ENCODE measurements at places on chromosomes 1 and 21. TPM values are rescaled to one million over a fixed set of nuclear protein-coding genes. Genes with fewer than 3 reads are reported as not detected.
A peak's percentile ranks its signal among the peaks of the same experiment; 100 is the strongest.

The HLX gene
- 7.4 TPM for total RNA-seq

The LCK gene
- 6.4 TPM for total RNA-seq

The HMGCS2 gene
- total RNA-seq: 22.8 TPM

The FAM89A gene
- total RNA-seq: 37.3 TPM

The KIF17 gene
- total RNA-seq: 2.5 TPM

GRCh38 chr21:44817506-44817880, 369 bp downstream of the SUMO3 start:
- DNase-seq: no peak
- H3K36me3 ChIP-seq: no peaks in the 10 kb centered on the region
- peak overlapping the region; percentile 94 for H3K4me3 ChIP-seq
- H3K27ac ChIP-seq: peak overlapping the region; percentile 94
- peaks cover 39% of the 10 kb centered on the region for H3K4me1 ChIP-seq

GRCh38 chr21:31299291-31300147, 44.5 kb downstream of the TIAM1 start:
- H3K4me1 ChIP-seq: no peaks in the 10 kb centered on the region
- no peak overlapping the region for H3K27ac ChIP-seq
- no peak for DNase-seq
